ENCODE measurements at places on chromosomes 12 and 14.

- no peak for DNase-seq
These were observed 136.9 kb downstream of the FUT8 start for GRCh38 chr14:65549429-65549828.

DNA sequence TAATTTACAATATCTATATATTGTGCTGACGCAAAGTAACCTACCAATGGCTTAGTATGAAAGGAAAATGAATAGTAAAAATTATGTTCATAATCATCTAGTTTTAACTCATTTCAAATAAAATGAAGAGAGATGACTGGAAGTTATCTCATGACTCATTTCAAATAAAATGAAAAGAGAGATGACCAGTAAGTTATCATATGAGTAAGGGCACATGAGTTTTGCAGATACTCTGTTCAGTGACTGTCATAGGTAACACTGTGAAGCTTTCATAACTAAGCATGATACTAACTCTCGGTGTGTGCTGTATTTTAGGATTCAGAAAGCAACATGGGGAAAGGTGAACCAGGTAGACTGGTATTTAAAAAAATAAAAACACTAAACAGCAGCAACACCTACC, 364.5 kb upstream of the DIO2 start:
- no peak for DNase-seq

GRCh38 chr12:25189656-25190055, 5.3 kb downstream of the DNAI7 start:
- no peak for DNase-seq

- peak; percentile 69 for DNase-seq
These were observed 38.6 kb downstream of the SYNE2 start for GRCh38 chr14:63891148-63891975.

DNA sequence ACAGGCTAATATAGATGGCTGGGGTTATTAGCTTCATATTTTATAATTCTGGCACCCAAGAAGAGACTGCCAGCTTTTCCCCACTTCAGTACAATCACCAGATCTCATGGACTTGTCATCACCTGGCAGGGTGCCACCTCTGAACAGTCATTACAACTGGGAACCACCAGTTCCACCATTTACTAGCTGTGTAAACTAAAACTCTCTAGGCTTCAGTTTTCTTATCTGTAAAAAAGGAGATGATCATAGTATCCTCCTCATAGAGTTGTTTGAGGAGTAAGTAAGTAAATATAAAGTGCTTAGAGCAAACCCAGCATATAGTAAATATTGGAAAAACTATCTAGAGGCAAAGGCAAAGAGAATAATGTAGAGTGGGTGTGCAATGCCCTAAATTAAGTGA, 19.3 kb downstream of the CPNE8 start:
- no peak for DNase-seq

DNA sequence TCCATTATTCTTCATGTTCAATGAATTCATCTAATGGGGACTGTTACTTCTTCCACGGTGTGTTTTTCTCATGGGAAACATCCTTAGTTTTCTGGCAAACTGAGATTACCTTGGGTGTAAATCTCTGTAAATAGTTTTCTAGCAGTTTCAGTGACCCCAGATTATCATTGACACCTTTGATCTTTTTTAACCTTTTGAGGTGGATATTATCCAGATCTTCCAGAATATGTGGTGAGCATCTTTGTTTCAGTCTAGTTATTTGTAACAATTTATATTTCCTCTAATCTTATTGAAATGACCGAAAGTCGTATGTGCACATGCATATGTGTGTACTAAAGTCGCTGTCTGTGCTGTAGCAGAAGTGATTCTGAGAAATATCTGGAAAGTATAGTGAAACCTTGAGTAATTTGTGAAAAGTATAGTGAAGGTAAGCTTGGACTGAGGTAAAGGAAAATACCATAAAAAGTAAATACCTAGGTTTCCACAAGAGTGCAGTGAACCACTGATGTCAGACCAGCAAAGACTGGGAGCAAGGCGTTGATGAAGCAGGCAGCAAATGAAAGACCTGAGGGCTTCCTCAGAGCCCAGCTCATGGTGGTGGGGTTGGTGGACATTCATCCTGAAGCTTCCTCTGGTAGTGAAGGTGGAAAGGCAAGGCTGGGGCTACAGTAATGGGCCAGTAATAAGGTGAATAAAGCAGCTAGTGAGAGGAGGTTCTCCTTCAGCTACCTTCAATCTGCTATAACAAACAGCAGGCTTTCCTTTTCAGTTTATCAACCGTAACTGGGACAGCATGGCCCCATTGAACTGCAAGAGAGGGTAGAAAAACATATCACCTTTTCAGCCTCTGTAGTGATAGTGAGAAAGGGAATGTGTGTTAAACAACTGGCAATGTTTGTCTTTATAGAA, 480.2 kb upstream of the FBXO33 start:
- DNase-seq, result no peak

DNA sequence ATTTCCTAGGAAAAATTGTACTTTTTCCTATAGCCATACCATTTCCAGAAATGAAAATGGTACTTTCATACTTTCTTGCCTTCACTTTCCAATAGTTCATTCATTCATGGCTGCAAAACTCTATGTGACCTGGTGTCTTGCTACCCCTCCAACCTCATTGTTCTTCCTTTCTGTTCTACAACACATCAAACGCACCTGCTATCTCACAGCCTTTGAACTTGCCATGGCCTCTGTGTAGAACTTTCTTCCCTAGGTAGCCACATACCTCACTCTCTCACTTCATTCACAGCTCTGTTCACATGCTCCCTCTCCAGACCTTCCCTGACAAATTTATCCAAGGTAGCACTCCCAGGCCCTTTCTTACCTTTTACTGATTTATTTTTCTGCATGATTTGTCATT, 149.2 kb downstream of the DUSP6 start:
- DNase-seq, result no peak

DNA sequence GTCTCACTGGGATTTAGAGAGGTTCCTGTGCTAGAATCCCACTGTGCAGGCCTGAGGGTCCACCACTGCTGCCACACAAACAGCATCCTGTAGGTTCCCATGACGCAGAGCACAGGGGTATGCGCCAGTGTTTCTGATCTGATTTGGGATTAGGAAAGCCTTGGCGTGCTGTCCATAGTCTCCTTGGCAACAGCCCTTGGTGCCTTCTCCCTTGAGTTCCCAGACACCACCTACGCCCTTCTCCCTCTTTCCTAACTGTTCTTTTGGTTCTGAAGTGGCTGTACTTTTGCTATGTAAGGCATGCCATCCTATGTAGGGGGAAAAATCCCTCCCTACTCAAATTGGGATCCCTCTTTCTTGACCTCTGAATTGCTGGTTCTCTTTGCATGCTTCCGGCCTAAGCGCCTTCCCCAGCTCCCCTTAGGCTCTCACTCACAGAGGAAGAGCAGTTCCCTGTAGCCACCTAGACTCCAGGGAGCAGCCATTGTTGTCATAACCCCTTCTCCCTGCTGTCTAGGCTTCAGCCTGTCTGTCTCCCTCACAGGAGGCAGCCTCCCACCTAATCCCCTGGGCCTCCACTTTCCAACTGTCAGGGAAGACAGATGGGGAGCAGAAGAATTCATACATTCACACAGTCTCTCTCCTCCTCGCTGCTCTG, 14.8 kb upstream of the RIC8B start:
- no peak for DNase-seq

- DNase-seq, result no peak
These were observed 237.9 kb downstream of the PAWR start for GRCh38 chr12:79452906-79453305.

DNA sequence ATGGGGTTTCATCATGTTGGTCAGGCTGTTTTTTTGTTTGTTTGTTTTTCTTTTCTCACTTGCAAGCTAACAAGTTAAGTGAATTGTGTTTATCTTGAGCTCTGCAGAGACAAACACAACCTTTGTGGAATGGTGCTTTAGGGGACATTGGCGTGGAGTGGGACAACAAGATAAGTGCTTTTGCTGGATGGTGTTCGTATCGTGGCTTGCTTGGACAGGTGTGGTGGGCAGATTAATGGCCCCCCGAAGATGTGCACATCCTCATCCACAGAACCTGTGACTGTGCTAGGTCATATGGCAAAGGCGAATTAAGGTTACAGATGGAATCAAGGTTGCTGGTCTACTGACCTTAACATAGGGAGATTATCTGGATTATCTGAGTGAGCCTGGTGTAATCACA, 7.0 kb downstream of the MLXIP start:
- DNase-seq, result no peak

- DNase-seq, result no peak
These were observed 6.0 kb upstream of the ACVRL1 start for GRCh38 chr12:51901121-51901817.

DNA sequence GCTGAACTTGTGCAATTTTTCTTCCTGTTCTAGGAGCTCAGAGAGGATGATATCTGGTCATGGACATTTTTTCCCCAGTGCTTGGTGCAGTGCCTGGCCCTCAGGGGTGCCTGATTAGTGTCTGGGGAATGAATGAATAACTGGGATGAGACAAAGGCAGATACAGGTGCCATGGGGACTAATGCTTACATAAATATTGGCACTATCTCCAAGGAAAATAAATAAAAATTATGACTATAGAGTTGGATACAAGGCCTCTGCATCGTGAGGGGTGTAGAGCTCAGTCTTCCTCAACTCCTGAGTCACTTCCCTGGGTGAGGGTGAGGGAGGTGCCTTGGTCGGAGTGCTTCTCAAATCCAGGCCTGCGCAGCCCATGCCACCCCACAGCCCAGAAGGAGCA, 188.6 kb downstream of the KCNA5 start:
- DNase-seq, result no peak

GRCh38 chr12:62724947-62725451, 210.0 kb downstream of the PPM1H start:
- no peak for DNase-seq

DNA sequence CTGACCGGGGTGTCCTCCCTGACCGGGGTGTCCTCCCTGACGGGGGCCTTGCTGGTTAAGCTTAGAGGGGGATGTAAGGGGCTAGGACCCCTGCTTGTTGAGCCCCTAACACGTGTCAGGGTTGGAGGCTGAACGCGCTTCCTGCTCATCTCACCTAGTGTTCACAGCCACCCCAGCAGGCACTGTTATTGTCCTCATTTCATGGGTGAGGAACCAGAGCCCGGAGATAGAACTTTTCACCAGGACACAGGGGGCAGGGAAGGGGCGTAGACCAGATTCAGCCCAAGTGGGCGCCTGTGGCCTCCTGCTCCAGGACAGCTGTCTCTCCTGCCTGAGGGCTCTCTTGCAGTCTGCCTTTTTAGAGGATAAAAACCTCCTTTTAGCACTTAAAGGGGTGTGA, 236.3 kb downstream of the GLT1D1 start:
- DNase-seq, result no peak

GRCh38 chr12:39685854-39686657, 66.5 kb upstream of the ABCD2 start:
- DNase-seq, result no peak

DNA sequence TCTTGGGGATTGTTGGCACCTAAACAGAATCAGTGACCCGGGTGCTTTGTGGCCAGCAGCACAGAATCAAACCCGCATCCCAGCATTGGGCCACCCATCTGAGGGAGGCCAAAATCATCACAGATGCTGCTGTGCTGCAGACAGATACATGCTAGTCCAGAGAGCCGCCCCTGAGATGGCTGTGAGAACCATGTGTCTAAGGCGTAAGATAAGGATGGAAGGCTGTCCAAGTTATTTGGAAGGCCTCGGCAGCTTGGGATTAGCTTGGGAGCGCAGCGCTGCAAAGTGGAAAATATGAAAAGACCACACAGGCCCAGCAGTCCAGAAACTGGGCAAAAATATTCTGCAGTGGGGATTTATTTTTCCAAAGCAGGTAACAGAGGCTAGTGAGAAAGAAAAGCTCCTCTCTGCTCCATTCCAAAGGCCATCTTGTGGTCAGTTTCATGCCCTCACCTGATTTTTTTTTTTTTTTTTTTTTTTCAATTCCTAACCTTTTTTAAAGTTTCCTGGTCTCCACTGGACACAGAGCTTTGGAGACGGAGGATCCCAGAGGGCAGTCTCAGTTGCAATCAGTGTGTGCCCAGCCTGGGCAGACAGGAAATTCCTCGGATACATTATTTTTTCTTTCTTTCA, 178.9 kb upstream of the BCL2L14 start:
- no peak for DNase-seq

DNA sequence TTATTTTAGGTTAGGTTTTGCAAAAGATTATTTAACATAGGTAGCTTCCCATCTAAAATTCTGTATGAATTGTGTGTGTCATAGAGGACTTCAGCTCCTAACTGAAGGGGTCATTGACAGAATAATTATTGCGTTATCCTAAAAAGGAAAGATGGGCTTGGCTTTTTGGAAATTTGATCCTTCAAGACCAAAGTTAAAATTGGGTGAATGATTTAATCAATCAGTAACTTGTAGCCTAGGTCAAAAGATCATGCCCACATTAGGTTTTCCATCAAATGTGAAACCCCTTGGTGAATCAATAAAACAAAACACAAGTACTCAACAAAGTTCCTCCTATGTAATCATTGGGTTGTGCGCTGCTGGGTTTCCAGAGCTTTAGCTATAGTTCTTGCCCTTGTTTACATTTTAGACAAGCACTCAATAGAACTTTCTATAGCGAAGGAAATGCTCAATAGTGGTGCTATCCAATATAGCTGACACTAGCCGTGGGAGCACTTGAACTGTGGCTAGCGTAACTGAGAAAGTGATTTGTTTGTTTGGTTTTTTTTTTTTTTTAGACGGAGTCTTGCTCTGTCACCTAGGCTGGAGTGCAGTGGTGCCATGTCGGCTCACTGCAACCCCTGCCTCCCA, 37.6 kb upstream of the ARHGAP5 start:
- DNase-seq, result no peak

- no peak for DNase-seq
These were observed 47.5 kb upstream of the DYNC1H1 start for GRCh38 chr14:101916816-101917412.

DNA sequence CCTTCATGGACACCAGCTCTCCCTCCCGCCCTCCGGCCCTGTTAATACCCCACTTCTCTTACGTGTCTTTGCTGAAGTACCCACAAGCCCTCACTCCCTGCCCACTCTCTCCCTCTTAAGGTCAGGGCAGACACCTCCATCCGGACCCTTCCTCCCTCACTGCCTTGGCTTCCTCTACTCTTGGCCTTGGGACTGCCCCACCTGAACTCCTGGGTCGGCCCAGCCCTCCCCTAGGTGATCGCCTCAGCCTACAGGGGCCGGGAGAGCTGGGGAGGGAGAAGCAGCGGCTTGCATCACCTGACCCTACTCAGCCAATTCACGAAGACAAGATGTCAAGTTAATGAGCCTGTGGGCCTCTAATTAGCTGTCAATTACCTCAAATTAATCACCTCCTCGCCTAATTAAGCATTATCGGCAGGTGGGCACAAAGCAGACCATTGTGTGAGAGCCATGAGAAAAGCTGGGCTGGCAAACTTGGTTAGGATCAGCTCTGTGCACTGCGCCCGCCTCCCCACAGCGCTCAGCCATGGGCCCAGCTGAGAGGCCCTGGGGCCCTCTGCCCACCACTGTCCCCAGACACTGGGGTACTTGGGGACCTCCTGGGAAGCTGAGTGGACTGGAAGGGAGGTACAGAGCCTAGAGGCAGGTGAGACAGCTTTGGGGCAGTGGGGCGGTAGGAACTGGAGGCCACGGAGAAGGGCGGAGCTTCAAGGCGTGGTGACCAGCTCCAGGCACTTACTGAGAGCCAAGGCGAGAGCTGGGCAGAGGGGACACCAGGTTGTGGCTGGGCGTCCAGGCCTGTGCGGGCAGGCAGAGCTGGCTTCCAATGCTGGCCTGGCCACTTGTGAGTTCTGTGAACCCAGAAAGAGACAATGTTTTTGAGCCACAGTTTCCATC, 25.1 kb upstream of the VSX2 start:
- no peak for DNase-seq

GRCh38 chr12:62601765-62602164, 135.1 kb downstream of the MON2 start:
- no peak for DNase-seq

- DNase-seq, result no peak
These were observed 13.0 kb upstream of the RIOX1 start for GRCh38 chr14:73477618-73478266.
